Type B pancreatic cell (in vitro differentiated cells): ENCODE measurements at places on chromosomes 3 and 15.

DNA sequence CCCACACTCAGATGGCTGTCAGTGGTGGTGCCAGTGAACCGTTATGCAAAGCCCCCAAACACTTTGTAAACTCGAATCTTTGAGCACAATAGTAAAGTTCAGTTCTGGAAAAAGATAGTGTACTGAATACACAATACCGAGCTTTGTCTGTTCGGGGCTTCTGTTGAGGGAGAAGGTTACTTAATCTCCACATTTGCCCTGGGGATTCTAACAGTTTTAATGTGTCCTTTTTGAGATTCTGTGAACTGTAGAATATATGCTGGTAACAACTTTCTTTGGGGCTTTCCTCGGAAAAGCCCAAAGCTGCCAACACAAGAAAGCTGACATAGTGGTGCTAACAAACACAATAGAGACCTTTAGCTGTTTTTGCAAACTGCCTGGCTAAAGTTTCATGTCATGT lies 686.5 kb downstream of the ROBO1 start:
- no peak overlapping the region for H3K27ac ChIP-seq
- peaks cover 2% of the 10 kb centered on the region for H3K4me1 ChIP-seq
- no peak overlapping the region for H3K4me3 ChIP-seq
- H3K27me3 ChIP-seq = peaks cover under 1% of the 10 kb centered on the region

DNA sequence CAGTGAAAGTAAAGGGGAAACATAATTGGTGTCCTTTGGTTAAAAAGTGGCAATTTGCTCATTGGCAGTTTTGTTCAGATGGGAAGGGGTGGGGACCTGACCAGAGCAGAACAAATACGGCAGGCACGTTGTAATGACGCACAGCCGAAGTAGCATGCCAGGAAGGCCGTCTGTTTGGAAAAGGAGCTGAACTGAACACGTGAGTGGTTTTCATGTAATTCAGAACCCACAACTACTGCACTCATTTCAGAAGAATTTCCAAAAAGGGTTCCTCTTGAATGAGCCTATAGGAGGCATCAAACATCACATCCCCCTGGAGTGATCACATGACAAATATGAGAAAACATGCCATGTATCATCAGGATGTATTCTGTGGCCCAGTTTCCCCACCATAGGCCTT lies 42.9 kb upstream of the LMCD1 start:
- H3K27ac ChIP-seq = no peak overlapping the region
- peaks cover 8% of the 10 kb centered on the region for H3K27me3 ChIP-seq
- peaks cover 14% of the 10 kb centered on the region for H3K4me1 ChIP-seq
- no peak overlapping the region for H3K4me3 ChIP-seq

DNA sequence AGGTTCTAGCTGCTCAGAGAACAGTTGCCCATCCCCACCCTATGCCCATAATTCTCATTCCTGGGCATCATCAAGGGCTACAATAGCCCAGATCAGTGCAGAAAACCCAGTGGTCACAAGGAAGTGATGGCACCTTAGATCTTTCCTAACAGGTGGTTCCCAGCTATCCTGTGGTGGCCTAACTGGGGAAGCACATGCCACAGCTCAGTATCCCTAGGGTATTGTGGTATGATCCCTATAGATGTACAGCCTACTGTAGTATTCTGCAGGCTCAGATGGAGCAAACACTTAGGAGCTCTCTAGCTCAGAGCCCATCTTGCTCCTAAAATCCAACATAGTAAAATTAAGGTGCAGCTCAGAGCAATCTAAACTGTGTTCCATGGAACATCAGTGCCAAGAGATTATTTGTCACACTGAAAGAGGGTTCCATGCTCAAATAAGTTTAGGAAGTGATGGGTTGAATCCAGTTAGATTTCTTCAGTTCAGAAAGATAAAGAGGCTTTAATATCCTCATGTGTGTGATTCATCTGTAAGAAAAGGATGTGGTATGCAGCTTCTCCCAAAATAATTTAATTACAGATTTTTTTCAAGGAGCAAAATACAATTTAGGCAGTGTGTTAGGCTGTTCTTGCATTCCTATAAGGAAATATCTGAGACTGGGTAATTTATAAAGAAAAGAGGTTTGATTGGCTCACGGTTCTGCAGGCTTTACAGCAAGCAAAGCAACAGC lies 4.4 kb downstream of the A4GNT start:
- no peaks in the 10 kb centered on the region for H3K27me3 ChIP-seq
- peaks cover 10% of the 10 kb centered on the region for H3K4me1 ChIP-seq
- H3K27ac ChIP-seq = no peak overlapping the region
- no peak for DNase-seq

DNA sequence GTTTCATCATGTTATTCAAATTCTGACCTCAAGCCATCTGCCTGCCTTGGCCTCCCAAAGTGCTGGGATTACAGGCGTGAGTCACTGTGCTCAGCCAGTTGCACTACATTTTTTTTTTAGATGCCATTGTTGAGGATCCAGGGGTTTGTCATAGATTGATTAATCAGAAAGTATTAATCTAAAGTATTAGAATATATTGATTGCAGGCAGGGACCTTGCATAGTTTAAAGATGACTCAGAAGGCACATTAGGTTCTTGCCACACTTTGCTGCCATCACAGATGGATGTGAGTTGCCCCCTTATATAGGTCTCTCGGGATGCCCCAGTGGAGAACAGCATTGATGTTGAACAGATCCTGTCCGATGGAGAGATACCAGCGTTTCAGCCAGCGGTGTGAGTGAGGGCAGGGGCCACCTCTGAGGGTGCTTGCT lies 41.1 kb downstream of the IGF1R start:
- H3K27me3 ChIP-seq = no peaks in the 10 kb centered on the region
- peak overlapping the region; percentile 56 for H3K27ac ChIP-seq
- H3K4me3 ChIP-seq = peak overlapping the region; percentile 31
- no peak for DNase-seq
- H3K4me1 ChIP-seq = peaks cover 56% of the 10 kb centered on the region

DNA sequence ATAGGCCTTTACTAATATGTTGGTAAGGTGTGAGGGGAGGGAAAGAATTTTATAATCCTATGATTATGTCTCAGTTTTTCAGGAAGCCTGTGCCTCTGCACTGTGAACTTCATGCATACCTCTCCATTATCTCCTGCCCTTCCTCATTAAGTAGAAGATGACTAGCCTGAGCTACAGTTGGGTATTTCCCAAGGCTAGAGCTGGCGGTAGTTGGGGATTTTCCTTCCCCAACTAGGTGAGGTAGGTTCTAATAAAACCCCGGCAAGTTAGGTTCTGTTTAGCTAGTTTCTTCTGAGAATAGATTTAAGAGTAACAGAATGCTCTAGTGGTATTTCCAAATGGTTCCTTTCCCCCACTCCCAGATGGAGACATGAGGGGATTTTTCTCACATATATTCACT lies 414.5 kb downstream of the GRM7 start:
- H3K27me3 ChIP-seq = no peaks in the 10 kb centered on the region
- no peak overlapping the region for H3K4me3 ChIP-seq
- H3K36me3 ChIP-seq = no peaks in the 10 kb centered on the region

DNA sequence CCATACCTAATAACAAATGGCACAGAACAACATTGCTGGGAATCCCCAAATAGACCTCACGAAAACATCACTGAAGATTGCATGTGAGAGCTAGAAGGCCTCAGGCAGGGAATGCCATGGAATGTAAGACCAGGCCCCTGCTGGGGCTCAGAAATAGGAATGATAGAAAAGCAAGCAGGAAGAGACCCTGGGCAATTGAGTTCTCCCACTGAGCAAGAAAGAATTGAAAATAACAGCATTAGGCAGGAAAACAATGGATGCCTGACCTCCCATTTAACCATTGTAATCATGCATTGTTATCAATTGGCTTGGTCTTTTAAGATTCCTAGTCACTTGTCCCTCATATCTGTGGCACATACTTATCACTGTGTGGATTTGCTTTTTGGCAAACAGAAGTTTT lies 581.6 kb downstream of the FHIT start:
- peaks cover 5% of the 10 kb centered on the region for H3K36me3 ChIP-seq
- no peak overlapping the region for H3K4me3 ChIP-seq
- no peak overlapping the region for H3K27ac ChIP-seq
- no peak for DNase-seq
- no peaks in the 10 kb centered on the region for H3K4me1 ChIP-seq
- no peaks in the 10 kb centered on the region for H3K27me3 ChIP-seq

DNA sequence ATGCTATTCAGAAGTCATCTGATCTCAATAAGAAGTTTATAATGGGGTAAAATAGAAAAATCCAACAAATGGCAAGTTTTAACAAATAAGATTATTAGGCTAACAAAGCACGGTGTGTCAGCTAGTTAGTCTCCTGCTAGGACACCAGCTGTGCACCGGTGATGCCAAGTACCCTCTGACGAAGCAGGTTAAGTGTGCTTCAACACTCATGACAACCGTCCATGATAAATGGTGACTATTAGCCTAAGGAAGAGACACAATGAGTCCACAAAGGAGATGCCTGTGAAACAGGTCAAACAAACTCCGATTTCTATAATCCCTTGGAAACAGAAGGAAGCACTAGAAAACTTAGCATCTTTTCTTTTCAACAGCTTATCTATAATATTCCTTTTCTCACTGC lies 36.5 kb downstream of the ATP13A3 start:
- peaks cover 43% of the 10 kb centered on the region for H3K36me3 ChIP-seq
- no peaks in the 10 kb centered on the region for H3K4me1 ChIP-seq
- no peaks in the 10 kb centered on the region for H3K27me3 ChIP-seq
- no peak overlapping the region for H3K27ac ChIP-seq

GRCh38 chr15:35626571-35627318 lies 80.8 kb upstream of the DPH6 start:
- peaks cover 30% of the 10 kb centered on the region for H3K4me1 ChIP-seq
- H3K27ac ChIP-seq = peak overlapping the region; percentile 1
- DNase-seq = no peak
- no peaks in the 10 kb centered on the region for H3K36me3 ChIP-seq
- H3K27me3 ChIP-seq = no peaks in the 10 kb centered on the region

DNA sequence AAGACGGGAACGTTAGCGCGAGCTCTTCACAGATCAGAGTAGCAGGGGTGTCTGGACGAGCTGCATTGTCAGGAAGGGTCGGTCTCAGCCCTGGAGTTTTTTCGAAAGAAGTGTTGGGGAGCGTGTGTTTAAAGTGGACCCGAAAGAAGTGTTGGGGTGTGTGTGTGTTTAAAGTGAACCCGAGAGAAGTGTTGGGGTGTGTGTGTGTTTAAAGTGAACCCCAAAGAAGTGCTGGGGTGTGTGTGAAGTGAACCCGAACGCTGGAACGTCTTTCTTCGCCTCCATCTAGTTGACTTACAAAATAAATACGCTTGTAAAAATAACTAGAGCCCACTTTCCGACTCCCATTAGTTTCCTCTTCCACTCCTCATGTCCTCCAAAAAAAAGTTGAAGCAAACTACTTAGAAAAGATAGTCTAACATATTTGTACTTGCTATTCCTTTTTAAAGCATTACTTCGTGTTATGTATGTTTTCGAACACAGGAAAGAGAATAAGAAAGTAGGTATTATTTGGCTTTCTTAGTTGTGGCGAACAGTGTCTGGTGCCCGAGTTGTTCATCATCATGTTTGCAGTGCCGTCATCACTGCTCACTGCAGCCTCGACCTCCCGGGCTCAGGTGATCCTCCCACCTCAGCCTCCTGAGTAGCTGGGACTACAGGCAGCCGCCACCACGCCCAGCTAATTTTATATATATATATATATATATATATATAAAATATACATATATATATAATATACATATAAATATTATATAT lies 1.0 kb downstream of the LRCH3 start:
- H3K4me1 ChIP-seq = peaks cover 27% of the 10 kb centered on the region
- no peaks in the 10 kb centered on the region for H3K27me3 ChIP-seq
- no peak for DNase-seq
- H3K36me3 ChIP-seq = peaks cover 5% of the 10 kb centered on the region
- peak overlapping the region; percentile 97 for H3K4me3 ChIP-seq
- H3K27ac ChIP-seq = peak overlapping the region; percentile 77

- H3K4me1 ChIP-seq = peaks cover 2% of the 10 kb centered on the region
- DNase-seq = no peak
Observed at GRCh38 chr15:61029082-61029481, 200.0 kb downstream of the RORA start.

DNA sequence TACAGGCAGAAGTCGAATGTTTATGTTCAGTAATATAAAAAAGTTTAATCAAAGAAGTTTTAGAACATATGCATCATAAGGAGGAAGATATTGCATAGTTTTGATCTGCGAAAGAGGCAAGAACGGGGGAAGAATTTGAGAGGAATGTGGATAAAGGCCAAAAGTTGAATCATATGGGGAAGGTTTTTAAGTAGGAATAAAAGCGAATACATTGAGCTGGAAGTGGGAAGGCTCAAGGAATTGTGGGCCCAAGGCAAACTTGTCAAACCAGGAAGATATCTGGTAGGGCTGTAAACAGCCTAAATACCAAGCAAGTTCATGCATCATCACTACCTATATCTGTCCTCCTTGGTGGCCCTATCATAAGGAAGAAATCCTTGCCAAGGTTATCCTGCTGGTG lies 186.9 kb downstream of the MAGI1 start:
- no peak for DNase-seq
- H3K27me3 ChIP-seq = no peaks in the 10 kb centered on the region
- no peaks in the 10 kb centered on the region for H3K36me3 ChIP-seq
- no peak overlapping the region for H3K27ac ChIP-seq

- no peak overlapping the region for H3K4me3 ChIP-seq
- no peaks in the 10 kb centered on the region for H3K36me3 ChIP-seq
- no peak overlapping the region for H3K27ac ChIP-seq
- DNase-seq = no peak
- no peaks in the 10 kb centered on the region for H3K4me1 ChIP-seq
Observed at GRCh38 chr3:106593381-106593780, 724.6 kb upstream of the CBLB start.

- DNase-seq = no peak
- H3K27ac ChIP-seq = no peak overlapping the region
- peaks cover 7% of the 10 kb centered on the region for H3K4me1 ChIP-seq
- H3K27me3 ChIP-seq = no peaks in the 10 kb centered on the region
Observed at GRCh38 chr15:85002517-85002916, 20.9 kb downstream of the PDE8A start.

GRCh38 chr3:73653351-73653750 lies 28.6 kb upstream of the PDZRN3 start:
- H3K27me3 ChIP-seq = peaks cover 6% of the 10 kb centered on the region
- H3K27ac ChIP-seq = no peak overlapping the region
- H3K4me3 ChIP-seq = no peak overlapping the region

DNA sequence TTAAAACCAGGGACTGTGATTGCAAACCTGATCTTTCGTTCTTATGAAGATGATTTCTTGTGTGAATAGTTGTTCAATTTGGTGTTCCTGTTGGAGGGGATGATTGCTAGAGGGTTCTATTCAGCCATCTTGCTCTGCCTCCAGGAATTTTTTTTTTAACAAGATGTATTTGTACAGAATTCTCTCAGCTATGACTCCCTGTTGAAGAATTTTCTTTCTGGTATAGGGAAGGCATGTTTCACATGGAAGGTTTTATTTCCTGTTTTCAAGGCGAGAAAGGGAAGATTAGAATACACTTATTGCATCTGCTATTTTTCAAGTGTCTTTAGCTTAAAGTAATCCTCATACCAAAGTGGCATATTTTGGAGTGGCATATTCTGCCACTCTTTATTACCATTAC lies 5.6 kb upstream of the LRRC34 start:
- H3K4me1 ChIP-seq = peaks cover 20% of the 10 kb centered on the region
- H3K4me3 ChIP-seq = no peak overlapping the region
- H3K27me3 ChIP-seq = peaks cover 1% of the 10 kb centered on the region
- no peak for DNase-seq
- no peaks in the 10 kb centered on the region for H3K36me3 ChIP-seq
- H3K27ac ChIP-seq = no peak overlapping the region
